Right kidney (tissue), 9 donors: ENCODE measurements at places on chromosomes 7 and 10.

GRCh38 chr7:37510043-37510634 lies 61.5 kb upstream of the ELMO1 start:
- DNase-seq: no peak

- DNase-seq: no peak
Observed at GRCh38 chr10:82438277-82438676, 563.3 kb downstream of the NRG3 start.

- no peak for DNase-seq
Observed at GRCh38 chr7:128718967-128719642, 20.1 kb upstream of the CALU start.

GRCh38 chr10:63252095-63252762 lies 119.1 kb downstream of the NRBF2 start:
- DNase-seq: no peak

- peak; percentile 39 for DNase-seq
Observed at GRCh38 chr7:68321076-68321639, 1277.1 kb upstream of the AUTS2 start.

DNA sequence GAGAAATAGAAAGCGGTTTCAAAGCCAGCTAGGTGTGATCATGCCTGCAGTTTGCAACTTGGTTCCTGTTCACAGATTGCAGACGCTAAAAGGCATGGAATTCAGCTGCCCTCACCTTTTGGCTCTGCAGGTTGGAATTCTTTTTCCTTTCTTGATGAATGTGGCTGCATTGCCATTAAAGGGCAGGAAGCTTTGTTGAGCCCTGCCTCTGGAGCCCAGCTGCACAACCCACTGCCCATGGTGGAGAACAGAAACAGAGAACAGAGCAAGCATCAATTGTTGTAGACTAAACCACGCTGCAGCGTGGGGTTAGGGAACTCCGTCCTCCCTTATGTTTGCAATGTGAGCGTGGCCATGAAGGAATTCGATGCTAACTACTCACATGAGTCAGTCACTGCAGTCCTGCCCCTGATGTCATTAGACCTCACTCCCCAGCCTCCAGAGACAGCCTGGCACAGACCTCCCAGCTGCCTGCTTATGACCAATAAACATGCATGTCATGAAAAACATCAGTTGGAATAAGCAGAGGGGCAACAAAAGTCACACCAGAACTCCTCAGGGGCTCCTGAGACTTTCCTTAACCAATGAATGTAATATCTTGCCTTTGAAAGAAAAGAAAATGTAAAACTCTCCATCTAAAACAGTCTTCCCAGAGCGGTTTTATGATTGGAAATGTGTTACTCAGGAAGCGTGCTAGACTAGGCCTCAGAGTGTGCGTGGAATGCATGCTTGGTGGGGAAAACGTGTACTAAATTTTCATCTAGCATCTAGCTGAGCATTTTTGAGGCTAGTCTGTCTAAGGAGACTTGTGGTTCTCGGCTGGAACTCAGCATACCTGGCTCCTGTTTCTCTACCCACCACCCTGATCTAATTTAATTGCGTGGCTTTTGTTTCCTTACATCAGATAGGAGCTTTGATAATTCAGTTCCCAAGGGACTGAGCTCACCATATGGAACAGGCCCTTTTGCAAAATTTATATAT lies 232.2 kb downstream of the KIAA1217 start:
- DNase-seq: no peak

DNA sequence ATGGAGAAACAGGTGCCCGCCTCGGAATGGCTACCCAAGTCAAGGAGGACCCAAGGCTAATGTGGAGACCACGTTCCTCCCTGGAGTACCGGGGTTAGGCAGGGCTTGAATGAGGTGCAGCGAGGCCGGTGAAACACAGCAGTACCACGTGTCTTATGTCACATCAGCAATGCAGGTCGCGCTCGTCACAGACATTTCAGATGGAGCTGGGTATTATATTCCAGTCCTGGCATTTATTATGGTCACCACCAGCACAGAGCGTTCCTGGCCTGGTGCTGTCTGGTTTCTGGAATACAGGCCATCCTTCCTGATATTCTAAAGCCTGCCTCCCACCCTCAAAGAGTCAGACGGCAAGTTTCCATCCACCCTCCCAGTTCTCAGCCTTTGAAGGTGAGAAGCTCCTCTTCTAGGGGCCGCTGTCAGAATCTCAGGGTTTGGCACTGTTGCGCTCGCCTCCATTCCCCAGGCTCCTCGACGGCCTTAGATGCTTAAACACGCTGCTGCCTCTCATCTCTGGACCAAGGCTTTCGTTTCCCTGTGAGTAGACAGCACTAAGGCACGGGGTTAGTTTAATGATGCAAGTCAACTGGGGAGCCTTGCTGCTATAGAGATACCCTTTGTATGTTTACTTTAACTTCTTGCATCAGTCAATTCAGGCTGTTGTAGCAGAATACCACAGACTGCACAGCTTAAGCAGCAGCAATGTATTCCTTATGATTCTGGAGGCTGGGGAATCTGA lies 377.6 kb downstream of the DPP6 start:
- DNase-seq: no peak

DNA sequence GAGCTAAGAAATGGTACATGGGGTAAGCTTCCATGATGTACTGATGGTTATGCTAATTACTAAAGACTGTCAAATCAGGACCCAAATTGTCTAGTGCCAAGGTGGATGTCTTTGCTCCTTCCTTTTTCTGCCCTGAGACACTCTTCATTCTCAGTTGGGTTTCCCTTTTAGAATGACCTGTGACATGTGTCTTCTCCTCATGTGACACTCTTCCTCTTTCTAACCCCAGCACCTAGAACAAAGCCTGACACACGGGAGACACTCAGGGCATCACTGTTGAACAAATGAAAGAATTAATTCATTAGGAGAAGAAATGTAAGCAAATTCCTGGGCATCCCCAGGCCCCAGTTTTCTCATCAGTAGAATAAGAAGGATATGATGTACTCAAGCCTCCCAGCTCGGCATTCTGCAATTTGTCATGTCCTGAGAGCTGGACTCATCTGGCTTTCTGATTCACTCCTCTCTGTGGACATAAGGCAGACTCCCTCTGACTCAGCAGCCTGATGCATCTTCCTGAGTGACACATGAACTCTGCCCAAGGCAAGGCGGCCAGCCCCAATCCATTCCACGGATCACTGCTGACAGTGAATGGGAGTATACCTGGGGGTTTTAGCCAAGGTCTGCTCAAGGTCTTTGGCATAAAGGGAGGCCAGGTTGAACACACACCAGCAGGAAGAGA lies 473.8 kb downstream of the KCNMA1 start:
- no peak for DNase-seq

GRCh38 chr10:44478876-44479705 lies 94.2 kb upstream of the CXCL12 start:
- DNase-seq: no peak

DNA sequence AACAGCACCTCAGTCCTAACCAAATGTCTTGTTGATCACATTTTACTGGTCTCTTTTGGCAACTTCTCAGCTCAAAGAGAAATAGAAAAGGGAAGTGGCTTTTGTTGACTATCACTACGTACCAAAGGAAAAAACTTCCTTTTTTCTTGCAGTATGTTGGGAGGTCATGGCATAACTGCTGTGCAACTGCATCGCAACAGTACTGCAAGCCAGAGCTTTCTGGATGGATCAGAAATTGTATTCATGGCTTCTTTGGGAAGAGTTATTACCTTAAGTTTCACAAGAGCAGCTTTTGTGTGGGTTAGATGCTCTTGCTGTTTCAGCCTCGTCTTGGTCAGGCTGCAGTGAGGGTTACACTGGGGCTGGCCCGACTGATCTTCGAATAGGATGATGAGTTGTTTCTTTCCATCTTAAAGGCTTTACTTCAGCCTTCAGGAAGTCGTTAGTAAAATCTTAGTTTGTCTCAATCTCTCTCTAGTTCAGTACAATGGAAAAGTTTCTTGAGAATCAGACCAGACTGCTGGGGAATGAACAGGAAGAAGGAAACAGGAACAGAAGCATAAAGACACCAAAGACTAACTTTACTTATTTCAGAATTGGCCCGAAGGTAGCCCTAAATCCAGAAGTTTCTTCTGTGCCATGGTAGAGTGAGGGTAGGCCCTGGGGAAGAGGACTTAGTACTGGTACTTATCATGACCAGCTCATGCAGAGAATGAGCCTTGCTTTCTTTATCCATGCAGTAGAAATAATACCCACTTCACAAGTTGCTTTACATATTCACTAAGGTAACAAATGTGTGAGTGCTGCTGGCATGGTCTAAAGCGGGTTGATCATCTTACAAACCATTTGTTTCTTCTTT lies 153.6 kb downstream of the CELF2 start:
- DNase-seq: no peak

DNA sequence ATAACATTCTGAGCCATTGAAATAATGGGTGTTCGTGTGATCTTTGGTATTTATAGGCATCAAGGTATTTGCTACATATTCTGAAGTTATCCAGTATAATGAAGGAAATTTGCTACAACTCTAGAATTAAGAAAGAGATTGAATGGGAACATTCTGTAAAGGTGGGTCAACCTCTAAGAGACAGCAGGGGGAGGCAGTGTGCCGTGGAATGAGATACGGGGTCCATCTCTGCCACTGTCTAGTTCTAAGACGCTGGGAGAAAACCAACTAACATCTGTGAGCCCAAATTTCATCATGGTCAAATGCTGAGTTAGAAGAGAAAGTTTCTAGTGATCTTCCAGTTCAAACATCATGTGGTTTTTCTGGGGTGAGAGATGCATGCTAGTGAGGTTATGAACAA lies 368.9 kb downstream of the SORCS1 start:
- DNase-seq: no peak

DNA sequence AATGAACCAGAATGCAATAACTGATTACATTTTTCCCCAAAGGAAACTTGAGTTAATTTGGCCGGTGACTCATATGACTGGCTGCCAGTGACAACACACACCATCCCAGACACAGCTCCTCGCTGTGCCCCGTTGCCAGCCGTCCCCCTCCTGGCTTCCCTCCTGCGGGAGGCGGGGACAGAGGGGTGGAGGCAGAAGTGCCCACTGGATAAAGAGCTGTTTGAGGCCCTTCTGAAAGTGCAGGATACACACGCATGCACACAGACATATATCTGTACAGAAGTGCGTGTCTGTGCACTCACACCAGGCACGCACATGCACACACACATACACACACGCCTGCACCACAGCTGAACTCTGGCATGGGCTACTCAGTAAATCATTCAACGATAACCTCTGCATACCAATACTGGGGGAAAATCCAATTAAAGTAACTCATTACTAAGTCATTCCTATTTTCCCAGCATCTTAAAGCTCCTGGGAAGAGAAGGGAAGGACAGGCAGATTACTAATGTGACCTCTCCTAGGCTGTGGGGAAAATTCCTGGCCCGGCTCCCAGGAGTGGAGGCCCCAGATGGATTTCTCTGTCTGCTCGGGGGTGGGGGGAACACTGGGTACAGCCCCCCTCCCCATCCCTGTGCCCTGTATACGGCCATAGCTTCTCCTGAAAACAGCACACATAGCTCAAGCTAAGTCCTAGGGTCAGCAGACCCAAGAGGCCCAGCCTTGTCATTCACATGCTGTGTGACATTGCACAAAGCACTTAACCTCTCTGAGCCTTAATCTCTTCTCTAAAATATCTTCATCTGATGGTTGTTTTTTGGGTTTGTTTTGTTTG lies 52.3 kb upstream of the MYL10 start:
- peak; percentile 66 for DNase-seq

- no peak for DNase-seq
Observed at GRCh38 chr7:72753781-72754180, 74.2 kb downstream of the TYW1B start.

GRCh38 chr7:50446542-50446960 lies 3.6 kb downstream of the FIGNL1 start:
- no peak for DNase-seq

DNA sequence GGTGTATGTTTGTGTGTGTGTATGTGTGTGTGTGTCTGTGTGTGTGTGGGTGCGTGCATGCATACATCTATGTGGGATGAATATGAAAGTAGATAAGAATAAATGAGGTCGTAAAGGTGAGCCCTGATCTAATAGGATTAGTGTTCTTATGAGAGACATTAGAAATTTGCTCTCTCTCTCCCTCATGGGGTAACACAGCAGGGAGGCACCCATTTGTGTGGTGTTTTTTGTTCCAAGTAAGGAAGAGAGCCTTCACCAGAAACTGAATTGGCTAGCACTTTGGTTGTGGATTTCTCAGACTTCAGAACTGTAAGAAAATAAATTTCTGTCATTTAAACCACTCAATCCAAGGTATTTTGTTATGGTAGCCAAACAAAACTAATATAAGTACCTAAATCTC lies 353.7 kb upstream of the CHRM2 start:
- DNase-seq: no peak
